ENCODE measurements at places on chromosomes 6 and 20.

DNA sequence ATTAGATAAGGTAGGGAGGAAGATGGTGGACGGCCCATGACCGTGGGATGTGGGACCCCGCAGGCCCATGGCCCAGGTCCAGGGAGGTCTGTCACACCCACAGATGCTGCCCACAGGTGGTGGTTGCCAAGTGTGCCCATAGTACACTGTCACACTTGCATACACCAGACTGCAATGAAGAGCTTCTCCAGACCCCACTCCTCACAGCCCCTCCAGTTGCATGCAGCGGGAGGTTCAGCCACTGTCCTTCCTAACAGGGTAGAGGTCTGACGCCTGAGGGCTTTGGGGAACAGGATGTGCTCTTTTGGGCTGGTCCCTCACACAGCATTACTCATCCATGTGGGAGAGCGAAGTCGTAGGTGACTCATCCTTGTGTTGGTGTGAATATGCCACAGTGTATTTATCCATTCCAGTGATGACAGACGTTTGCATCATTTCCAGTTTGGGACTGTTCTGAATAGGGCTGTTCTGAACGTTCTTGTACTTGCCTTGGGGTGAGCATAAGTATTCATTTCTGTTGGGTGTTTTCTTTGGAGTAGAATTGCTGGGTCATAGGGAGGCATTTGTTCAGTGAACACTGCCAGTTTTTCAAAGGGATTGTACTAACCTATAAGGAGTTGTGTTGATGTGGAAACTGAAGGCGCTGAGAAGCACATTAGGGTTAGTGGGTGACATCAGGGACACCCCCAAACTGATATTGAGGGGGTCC is 10.1 kb upstream of the PYGB start:
- DNase-seq: peak; percentile 96

- DNase-seq: no peak
Measured at GRCh38 chr6:43956478-43956877, 170.8 kb downstream of the MRPL14 start.

DNA sequence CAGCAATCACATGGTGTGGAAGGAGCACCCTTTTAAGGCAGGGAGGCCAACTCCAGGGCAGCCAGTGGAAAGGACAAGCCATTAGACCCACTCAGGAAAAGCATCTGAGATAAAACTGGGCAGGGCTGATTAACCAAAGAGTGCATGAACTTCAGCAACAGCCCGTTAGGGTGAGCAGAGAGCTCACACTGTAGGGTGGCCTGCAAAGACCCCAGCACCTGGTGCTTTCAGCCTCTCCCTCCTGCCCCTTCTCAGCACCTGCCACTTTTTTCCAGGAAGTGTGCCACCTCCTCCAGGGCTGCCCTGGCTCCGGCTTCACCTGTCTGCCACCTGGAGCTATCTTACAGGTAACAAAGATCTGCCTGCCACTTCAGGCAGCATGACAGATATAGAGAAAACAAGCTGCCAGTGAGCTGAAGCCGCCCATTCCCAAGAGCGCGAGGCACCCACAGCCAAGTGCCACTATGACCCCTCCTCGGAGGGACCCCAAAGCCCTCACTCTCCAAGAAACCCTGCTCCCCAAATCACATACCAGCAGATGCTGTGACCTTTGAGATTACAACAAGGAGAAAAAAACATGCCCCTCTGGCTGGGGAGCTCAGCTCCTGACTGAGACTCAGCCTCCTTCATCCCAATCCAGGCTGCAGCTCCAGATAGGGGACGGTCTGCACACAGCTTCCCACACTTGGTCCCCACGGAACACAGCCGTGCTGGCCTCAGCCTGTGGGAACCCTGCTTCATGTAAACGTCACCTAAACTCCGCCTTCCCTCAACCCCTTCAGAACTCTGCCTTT is 71.2 kb downstream of the ABHD12 start:
- no peak for DNase-seq

DNA sequence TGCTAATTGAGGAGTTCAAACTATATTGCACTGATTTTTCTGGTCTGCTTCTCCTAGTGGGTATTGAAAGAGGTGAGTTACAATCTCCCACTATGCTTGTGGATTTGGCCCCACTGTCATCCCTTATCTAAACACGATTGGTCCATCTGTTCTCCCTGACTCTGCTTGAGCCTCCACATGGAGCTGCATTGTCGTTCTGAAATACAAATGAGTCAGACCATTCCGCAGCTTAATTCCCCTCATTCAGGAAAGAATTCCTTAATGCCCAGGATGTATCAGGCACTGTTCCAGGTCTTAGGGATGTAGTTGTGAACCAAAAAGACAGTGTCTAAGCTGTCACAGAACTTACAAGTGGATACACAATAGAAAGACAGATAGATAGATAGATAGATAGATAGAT is 461.9 kb downstream of the QKI start:
- DNase-seq: no peak

- DNase-seq: no peak
Measured at GRCh38 chr6:143026696-143027449, 33.8 kb upstream of the AIG1 start.

DNA sequence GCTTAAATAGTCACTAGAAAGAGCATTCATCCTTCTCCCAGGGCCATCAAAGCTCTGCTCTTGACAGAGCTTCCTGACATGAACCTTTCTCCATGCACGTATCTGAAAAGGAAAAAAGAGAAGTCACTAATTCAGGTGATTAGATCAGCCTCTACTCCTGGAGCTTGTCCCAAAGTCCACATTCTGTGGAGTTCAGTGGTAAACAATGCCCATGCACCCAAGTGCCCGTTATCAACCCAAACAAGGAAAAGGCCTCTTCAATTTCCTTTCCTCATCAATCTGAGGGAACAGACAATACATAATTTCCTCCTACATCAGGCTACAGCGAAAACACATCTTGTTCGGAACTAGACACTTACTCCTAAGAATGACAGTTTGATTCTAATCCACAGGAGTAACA is 129.2 kb upstream of the PCSK2 start:
- no peak for DNase-seq

- no peak for DNase-seq
Measured at GRCh38 chr6:85273046-85273445, 176.8 kb upstream of the NT5E start.

GRCh38 chr20:41047279-41047974 is 18.8 kb downstream of the TOP1 start:
- DNase-seq: no peak

- no peak for DNase-seq
Measured at GRCh38 chr6:41302638-41303037, 16.2 kb upstream of the TREM1 start.

DNA sequence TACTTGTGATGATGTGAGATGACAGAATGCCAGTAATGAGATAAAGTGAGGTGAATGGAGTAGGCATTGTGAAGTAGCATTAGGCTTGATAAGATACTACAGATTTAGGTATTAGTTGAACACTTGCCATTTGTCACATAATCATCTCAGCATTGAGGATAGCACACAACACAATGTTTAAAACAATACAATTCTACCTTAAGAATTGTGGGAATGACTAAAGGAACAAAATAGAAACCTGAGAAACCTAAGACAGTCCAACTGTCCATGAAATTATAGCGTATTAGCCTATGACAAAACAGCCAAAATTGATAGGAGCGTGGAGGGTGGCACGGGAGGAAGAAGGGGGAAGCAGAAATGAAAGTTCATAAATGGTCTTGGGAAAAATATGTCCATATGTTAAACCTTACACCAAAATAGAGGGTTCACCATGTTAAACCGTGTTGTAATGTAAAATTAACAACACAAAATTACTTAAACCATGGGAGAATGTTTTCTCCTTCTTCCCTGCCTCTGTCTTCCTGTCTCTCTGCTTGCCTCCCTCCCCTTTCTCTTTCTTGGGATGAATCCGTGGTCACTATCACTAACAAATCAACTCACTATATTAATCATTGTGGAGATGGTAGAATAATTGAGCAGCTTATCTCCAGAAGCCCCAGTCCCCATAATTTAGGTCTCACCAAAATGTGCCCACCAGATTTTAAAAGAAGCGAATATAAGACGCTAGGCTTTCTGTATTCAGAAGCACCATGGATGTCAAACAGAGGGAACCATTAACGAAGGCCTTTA is 33.0 kb upstream of the HFE start:
- DNase-seq: no peak

DNA sequence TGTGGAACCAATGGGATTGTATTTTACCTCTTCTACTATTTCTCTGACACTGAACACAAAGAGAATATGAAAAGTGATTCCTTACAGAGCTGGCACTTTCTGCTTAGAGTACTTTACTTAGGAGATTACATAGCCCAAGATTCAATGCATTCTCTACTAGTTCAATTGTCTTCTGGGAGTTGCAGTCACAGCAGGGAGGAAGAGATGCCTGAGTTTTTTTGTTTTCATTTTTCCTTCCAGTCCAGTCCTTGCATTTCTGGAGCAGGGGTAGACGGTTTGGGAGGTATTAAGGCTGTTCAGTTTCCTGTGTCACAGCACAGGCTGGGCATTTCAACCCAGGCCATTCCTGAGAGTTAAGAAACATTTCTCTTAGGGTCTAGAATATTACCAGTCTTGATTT is 42.0 kb upstream of the SLC2A12 start:
- DNase-seq: no peak

DNA sequence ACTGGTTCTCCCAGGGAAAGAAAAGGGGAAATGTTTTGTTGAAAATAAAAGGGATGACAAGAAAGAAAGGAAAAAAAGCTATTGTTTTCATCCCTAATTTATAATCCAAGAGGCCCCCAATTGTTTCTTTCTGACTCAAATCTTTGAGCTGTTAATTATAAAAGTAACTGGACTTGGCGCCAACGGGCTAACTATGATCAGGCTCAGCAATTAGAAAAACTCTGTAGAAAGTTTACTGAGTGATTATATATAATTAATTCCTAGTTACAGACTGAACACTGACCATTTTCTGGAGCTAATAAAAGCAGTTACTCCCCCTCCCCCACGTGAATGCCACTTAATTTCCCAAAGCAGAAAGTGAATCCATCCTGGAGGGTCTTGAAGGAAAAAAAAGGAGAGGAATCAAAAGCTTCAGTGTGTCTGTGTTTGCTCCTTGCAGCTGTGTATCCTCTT is 3.2 kb downstream of the ZMYND8 start:
- DNase-seq: no peak

DNA sequence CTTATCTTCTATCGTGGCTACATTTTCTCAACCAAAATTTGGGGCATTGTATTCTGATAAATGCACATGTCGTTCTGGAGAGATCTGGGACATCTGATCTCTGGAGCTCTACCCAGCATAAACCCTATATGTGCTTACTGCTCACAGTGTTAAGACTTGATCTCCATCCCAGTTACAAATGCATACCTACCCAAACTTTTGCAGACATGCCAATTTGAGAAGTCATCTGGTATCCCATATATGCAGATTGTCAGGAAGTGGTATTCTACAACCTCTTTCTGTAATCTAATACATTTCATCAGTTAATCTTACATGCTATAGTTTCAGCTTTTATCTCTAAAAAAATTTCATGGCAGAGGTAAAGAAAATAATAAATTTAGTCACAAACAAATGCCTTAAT is 11.2 kb downstream of the BAG2 start:
- no peak for DNase-seq

- no peak for DNase-seq
Measured at GRCh38 chr6:32079566-32080290, 29.4 kb downstream of the TNXB start.

DNA sequence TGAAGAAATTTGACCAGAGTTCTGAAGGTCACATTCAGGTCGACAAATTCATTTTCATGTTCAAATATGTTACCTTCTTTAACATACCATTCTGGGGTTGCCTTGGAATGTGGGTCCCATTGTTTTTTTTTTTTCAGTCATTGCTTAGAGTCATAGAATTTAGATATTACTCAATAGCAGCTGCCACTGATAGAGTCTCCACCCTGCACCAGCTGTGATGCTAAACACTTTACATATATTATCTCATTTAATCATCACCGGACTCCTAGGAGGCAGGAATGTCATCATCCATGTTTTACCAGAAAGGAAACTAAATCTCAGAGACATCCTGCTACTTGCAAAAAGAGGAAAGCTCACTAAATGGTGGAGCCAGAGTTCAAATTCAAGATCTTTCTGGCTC is 204.7 kb downstream of the ESR1 start:
- DNase-seq: no peak

- DNase-seq: no peak
Measured at GRCh38 chr6:12748815-12749521, 32.4 kb downstream of the PHACTR1 start.

All from vagina (tissue), 2 donors.